Mucosa of descending colon (tissue), 3 donors: ENCODE measurements at places on chromosomes 4 and X. TPM values are rescaled to one million over a fixed set of nuclear protein-coding genes. Genes with fewer than 3 reads are reported as not detected.

DNA sequence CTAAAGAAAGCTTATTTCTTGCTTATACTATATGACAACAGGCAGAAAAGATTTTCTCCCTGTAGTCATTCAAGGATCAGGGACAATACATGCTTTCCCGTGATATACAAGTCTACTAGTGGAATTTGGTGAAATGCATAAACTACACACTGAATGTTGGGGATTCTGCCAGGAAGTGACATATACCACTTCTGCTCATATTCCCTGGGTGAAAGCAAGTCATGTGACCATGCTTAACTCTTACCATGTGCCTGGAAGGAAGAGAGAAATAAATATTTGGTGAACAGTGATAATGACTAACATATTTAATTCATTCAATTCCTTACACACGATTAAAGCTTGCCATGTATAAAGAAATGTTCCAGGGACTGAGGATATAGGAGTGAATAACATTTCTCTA is 534.6 kb downstream of the PPARGC1A start:
- no peak for DNase-seq

THOC2 gene
- total RNA-seq = 75.8 TPM

DNA sequence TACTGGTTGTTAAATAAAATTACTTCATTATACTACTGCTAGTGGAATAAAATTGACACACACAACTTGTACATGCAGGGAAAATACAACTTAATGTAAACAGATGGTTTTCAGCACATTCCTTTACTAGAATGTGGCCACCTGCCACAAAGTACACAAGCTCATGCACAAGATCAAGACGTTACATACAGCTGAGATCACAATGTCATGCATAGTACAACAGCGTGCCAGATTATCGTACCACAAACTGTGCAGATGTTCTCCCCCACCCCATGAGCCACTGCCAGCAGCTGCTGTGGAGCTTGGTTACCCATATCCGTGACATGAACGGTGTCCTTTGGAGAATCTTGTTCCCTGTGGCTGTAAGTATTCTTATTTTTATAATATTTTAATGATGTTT is 27.7 kb downstream of the FBXO8 start:
- no peak for DNase-seq

DNA sequence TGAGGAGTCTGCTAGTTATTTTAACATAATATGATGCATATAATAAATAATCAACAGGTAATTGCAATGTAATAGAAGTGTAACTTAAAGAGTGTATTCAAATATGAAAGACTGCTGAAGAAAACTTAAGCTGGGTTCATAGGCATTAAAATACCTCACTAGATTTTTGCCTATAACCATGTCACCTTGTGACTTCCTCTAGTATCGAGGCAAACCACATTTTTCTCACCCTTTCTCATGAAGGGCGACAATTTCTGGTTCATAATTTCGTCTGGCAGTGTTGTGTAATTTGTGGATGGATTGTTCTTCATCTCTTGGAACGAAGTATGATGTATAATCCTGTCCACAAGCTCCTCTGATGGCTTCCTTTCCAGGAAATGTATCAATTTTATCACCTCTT is 16.0 kb downstream of the SULT1E1 start:
- no peak for DNase-seq

PRIMPOL gene
- 17.1 TPM for total RNA-seq

DNA sequence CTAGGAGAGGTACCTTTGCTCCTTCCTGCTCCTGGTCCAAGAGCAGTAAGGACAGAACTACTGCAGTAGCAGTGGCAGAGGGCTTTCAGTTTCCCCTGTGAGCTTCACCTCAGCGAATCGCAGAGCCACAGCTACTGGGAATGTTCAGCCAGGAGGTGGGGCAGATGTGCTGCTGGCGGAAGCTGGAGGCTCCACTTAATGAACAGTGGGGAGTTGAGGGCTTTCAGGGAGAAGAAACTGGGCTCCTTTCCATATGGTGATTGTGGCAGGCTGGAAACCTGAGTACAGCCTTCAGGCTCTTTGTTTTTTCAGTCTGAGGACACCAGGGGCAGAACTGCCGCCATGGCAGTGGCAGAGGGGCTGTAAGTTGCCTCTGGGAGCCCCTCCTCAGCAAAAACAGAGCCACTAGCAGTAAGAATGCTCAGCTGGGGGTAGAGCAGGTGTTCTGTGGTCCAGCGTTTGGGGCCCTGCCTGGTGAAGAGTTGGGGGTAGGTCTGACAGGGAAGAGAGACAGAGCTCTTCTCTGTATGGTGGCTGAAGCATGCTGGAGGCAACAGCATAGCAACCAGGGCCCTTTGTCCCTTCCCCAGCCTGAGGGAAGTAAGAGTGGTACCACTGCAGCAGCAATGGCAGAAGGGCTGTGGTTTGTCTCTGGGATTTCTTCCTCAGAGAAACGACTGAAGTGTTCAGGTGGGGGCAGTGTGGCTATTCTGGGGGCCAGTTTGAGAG is 106.0 kb upstream of the GRXCR1 start:
- DNase-seq = no peak

RPS6KA6 gene
- total RNA-seq = 11.3 TPM

GRCh38 chrX:118225711-118226428 is 109.3 kb upstream of the KLHL13 start:
- DNase-seq = no peak

CFAP99 gene
- total RNA-seq = 1.2 TPM

- peak; percentile 92 for DNase-seq
These were observed 47.7 kb upstream of the AFAP1 start for GRCh38 chr4:7987148-7987989.
